ENCODE measurements at places on chromosomes 12 and 14. TPM values are rescaled to one million over a fixed set of nuclear protein-coding genes. Genes with fewer than 3 reads are reported as not detected.
A peak's percentile ranks its signal among the peaks of the same experiment; 100 is the strongest.

Gene BATF
- total RNA-seq: 16.8 TPM

Gene KLRB1
- total RNA-seq: not detected

- no peak for ATAC-seq
Measured at GRCh38 chr12:110179291-110179690, 55.1 kb downstream of the IFT81 start.

DNA sequence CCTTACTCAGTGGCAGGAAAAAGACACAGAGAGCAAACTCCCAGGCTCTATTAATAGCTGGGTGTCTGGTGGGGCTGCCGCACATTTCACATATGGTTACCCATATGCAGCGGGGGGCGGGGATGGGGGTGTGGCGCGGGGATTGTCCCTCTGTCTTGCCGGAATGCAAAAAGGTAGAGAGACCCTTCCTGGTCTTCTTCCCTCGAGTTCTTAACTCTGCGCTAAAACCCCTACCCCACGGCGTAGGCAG is 1.7 kb downstream of the PRMT8 start:
- no peak for ATAC-seq

DNA sequence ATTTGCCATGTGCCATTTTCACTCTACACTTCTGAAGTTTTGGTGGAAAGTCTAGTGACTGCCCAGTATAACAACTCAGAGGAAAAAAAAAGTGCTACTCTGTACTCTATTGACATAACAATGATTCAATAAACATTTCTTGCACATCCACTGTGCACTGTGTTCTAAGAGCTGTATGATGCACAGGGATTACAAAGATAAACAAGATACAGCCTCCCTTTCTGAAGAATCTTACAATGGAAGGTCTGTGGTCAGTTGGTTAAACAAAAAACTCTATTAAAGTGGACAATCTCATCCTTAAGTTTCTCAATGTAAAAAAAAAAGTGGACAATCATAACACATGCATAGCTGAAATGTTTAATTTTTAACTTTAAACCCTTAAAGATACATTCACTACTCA is 105.7 kb upstream of the RASSF8 start:
- no peak for ATAC-seq

DNA sequence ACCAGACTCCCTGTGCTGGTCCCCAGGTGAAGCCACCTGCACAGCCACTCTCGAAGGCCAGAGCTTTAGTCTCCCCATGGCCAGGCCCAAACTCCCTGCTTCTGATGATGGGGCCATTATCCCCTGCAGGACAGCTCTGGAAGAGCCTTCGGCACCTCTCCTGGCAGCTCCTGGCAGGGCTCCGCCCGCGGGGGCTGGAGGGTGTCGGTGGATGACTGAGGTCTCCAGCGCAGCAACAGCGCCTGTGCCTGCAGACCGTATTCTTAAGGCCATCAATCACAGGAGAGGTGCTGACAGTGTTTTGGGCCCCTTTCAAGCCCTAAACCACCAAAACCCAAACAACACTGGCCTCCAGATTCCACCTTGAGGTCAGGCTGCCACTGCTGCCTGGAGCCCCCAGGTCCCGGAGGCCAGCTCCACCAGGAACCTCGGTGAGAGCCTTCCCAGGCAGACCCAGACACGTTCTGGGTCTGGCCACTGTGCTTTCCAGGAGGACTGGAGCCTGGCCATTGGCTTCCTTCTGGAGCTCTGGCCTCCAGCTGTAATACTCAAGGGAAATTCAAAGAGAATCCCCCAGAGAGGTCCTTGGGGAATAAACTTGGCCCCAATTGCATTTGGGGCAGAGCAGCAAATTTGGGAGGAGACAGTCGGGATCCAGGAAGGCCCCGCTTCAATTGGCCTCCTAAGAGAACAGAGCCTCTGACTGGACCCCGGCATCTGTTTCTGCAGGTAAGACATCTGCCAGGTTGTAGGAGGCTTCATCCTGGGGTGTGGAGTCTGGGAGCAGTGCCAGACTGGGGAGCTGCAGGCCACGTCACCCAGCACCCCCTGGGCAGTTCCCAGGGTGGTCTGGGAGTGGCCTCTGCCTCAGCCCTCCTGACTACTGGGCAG is 210.6 kb upstream of the RTL1 start:
- ATAC-seq: no peak

- ATAC-seq: no peak
Measured at GRCh38 chr12:47307680-47308399, 228.1 kb upstream of the AMIGO2 start.

Gene GOLGA5
- total RNA-seq: 37.4 TPM

- no peak for ATAC-seq
Measured at GRCh38 chr14:20782280-20782890, 1.3 kb downstream of the RNASE6 start.

- no peak for ATAC-seq
Measured at GRCh38 chr12:79267580-79267979, 403.0 kb downstream of the SYT1 start.

Gene NGB
- total RNA-seq: not detected

- no peak for ATAC-seq
Measured at GRCh38 chr12:18108611-18109010, 18.6 kb upstream of the RERGL start.

DNA sequence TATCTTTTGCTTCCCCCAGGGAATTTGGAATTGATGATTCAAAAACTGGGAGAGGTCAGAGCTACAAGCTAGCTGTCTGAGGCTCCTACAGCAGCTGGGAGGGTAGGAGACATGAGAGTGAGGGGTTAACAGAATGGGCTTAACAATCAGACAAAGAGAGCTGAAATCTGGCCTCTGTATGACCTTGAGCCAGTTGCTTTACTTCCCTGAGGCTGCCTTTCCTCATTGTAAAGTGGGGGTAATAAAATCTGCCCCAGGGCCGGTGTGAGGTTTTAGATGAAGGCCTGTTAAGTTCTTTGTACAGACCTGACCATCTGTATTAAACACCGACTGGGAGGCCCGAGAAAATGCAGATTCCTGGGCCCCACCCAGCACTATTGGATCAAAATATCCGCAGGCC is 164.3 kb upstream of the NOS1 start:
- no peak for ATAC-seq

- ATAC-seq: peak; percentile 46
Measured at GRCh38 chr14:100654814-100655740, 67.9 kb upstream of the BEGAIN start.

DNA sequence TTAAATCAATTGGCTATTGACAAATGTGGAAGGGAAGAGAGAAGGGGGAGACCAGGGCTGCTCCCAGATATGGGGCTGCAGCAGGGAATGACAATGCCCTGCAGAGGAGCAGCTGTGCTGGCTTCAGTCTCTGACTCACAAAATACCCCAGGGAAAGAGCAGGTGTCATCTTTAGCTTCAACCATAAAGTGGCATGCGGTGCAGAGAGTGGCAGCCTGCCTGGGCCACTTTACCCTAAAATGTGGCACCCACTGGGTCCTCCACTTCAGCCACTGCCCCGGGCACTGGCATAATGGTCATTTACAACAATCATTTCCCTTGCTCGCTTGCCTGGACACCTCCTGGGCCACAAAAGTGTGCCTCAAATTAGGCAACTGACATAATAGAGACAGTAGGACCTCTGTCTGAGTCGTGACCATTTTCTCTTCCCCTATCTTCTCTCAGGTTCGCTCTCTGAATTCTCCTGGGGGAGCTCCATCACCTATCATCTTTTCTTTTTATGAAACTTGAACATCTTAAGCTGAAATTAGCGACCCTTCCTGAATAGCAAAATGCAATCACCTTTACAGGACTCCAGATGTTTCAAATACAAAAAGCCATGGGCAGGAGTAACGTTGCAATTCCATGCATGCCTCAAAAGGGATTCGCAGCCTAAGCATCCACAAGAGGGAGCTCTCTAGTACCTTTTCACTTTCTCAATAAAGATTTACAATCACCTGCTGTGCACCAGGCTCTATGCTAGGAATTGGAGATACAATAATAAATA is 179.9 kb upstream of the ATF7IP start:
- no peak for ATAC-seq

GRCh38 chr12:87815771-87816585 is 213.2 kb downstream of the C12orf50 start:
- no peak for ATAC-seq

Gene CAPZA3
- total RNA-seq: not detected

DNA sequence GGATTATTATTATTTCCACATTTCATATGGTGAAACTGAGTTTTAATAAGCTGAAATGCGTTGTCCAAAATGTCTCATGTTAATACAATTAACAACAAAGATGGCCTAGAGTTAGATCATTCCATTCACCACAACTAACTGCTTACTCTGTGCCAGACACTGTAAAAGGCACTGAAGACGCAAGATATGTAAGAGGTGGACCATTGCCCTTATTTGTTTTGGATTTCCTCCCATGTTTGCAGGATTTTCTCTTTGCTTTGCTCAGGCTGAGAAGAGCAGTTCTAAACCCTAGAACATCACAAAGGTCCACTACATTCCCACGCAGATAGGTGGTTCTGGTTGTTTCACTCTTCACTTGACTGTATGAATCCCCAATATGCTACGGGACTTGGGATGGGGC is 324.4 kb upstream of the KITLG start:
- ATAC-seq: no peak

Gene KRT71
- not detected for total RNA-seq

DNA sequence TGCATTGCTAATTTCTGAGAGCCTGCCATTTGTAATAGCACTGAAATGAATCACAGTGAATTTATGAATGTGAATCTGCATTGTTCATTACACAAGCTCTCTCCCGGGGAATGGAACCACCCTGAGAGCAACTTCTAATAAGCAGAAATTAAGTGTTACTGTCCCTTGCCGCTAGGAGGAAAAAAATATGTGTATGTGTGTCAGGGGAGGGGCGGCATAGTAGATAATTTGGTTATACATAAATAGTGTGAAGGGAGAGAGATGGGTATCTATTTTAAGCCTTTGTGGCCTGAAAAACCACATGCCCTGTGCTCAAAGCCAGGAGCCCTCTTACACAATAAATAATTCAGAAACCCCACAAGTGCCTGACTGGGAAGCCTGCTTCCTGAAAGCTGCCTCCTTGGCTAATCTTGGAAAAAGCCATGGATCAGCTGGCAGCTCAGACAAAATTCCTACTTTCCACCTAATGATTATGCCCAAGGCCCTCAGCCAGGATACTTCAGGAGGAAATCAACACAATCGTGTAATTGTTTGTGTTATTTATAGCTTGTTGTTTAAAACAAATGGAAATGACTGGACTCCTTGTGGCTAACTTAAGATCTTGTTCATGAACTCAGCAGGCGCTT is 366.2 kb upstream of the KITLG start:
- peak; percentile 51 for ATAC-seq

Gene AGAP2
- total RNA-seq: 4.2 TPM

Gene IGF1
- total RNA-seq: 17.3 TPM

- no peak for ATAC-seq
Measured at GRCh38 chr12:64102339-64102738, 119.8 kb downstream of the KICS2 start.

GRCh38 chr14:104161602-104162367 is 23.4 kb downstream of the KIF26A start:
- no peak for ATAC-seq

Gene ESRRB
- not detected for total RNA-seq

DNA sequence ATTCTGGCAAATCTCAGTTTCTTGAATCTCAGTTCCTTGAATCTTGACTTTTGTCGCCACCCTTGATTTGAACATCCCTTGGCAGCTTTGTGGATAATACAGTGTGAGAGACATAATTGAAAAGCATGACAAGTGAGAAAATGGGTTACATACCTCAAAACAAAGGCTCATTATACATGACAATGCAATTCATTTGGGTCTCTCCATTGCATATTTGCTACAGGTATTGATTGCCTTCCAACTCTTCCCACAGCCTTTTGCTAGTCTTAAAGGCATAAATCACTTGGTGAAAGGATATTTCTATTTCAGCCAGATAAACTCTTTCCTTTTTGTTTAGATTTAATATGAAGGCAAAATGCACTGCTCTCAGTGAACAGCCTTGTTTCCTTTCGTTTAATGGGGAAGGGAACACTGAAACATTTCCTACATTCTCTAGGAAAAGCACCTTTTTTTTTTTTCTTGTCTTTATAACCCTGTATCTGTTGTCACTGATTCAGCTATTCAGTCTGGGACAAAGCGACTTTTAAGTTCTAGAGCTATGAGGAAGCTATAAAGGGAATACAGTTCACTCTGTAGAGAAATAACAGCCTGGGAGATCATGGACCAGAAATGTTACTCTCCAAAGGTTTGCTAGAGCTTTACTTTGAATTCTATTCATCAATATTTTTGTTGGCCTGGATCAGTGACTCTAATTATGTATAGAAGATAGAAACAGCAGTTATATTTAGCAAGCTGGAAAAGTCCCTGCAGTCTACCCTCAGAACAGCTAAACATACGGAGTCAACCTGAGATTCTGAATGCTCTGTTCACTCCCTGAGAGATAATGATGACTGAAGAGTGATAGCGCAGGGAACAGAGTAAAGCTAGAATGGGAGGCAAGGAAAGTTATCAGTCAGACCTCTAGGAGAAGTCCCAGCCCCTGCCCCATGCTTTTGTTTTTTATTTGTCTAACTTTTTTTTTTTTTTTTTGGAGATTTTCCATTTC is 311.4 kb downstream of the RGS6 start:
- no peak for ATAC-seq

Measured in gastroesophageal sphincter (tissue), 4 donors.